ENCODE measurements at places on chromosomes 3 and 15.

GRCh38 chr3:189372243-189372642 is 200.5 kb downstream of the TPRG1 start:
- DNase-seq: no peak

DNA sequence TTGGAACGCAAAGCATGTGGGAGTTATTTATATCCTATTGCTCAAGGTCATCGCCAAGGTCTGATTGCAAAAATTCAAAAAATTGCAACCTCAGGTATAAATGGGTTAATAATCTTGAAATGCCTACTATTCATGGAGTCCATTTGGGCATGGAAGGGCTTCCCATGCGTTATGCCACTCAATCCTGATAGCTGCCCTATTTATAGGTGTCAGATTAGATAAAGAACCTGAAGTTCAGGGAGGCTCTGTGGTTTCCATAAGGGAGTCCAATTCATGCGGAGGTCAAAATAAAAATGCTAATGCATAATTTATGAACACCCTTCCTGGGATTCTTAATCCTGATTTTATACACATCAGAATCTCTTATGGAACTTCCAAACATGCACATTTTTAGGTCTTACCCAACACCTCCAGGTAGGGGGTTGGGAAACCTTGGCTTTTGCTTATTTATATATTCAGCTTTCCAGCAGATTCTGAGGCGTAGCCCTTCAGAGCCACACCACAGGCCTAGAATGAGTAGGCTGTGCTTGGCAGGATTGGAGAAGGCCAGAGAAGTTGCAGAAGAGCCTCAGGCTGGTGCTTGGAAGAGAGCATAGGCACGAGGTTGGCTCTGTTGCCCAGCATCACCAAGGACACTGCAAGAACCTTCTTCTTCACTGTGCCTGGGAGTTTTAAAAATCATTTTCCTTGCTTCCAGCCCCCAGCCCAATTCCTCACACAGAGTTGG is 324.4 kb upstream of the CFAP20DC start:
- DNase-seq: no peak

GRCh38 chr15:95132774-95133173 is 901.4 kb downstream of the MCTP2 start:
- no peak for DNase-seq

DNA sequence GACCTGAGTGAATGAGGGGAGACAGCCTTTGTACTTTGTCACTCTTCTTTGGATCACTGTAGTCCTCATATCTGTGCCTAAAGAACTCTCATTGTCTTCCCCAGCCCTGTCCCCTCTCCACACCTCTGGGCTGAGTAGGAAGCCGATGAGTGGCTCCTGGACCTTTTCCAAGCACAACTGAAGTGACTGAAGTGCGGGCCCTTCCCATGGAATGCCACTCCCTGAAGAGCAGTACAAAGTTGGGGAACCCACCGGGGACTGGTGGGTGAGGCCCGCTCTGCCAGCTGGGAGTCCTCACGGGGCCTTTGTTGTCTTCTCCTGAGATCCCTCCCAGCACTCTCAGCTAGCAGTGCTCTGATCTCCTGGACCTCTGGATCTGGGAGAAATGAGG is 90.1 kb downstream of the AAGAB start:
- DNase-seq: no peak

DNA sequence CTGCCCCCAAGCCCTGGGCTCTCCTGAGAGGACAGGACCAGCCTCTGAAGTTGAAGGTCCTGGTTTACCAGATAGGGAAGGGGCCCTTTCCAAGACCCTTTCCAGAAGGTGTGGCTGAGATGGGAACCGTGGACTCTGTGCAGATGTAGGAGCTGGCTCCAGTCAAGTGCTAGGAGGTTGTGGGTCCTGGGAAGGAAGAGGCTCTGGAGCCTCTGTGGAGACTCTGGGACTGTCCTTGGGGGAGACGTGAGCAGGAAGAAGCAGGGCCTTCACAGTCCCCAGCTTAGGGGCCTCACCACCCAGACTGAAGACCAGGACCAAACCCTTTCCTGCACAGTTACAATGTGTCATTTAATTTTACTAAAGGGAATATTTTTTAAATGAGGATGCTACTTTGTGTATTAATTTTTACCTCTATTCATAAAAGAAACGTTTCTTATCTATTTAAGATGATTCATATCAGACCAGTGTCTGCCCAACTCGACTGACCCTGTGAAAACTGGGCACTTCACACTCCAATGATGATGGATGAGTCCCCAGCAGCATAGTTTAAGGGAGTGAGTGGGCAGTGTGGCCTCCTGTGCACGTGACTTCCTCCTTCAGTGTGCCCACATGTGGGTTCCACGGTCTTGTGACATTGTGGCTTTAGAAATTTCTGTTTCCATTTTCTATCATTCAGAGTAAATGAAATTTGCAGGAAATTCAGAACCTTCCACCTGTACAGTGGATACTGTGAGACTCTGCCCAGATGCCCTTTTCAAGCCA is 10.9 kb downstream of the CCR5AS start:
- DNase-seq: no peak

GRCh38 chr3:87052499-87053260 is 61.7 kb upstream of the VGLL3 start:
- DNase-seq: no peak

DNA sequence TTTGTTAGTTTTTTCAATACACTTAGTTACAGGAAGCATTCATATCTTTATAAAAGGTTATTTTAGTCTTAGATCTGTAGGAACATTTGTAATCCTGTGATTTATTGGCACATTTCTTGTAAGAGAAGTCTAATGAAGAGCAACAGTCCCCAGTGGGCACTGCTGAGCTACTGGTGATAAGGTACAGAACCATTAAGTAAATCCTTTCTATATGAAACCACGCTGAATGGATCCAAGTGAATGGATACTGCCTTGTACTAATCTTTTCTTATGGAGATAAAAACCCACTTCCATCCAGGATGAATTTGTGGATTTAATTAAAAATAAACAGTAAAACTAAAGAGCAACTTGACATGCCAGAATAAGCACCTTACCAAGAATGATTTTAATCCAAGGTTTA is 64.0 kb downstream of the SHQ1 start:
- DNase-seq: no peak

- DNase-seq: no peak
Observed at GRCh38 chr15:45456212-45457106, 66.1 kb downstream of the SLC30A4 start.

GRCh38 chr3:4284865-4285264 is 18.3 kb upstream of the SETMAR start:
- DNase-seq: no peak

DNA sequence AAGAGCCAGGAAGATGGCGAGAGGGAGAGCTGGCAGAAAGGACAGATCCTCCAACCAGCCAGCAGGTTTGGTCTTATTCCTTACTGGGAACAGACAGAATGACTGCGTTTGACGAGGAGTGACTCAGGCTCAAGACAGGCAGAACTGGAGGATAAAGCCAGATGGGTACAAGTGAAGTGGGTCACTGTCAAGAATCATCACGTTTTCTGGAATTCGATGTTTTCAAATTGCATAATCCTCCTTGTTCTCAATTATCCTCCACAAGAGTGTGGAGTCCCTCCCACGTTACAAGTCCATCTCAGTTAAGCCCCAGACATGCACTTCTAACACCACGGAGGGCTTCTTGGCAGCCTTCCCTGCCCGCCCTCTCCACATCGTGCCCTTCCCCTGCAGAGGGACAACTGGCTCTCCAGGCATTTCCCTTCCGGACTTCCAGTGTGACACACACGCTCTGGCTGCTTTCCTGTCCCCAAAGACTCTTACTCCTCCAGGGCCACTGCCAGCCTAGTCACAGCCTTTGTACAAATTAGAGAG is 183.1 kb downstream of the CHST2 start:
- no peak for DNase-seq

DNA sequence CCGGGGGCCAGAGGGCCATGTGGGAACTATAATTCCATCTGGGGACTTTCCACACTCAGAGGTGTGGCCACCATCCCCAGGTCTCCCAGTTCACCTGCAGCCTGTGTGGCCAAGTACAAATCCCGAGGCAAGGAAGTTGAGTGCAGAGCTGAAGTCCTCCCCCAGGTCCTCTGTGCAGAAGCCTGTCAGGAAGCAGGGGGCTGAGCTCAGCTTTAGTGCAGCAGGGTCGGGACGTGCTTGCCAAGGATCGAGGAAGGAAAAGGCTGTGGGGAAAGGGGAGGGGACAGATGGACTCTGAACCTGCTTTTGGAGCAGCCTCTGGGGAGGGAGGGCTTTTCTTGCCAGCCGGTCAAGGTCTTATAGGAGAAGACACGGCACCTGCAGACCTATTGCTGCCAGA is 67.7 kb downstream of the CHRNA7 start:
- DNase-seq: no peak

- DNase-seq: no peak
Observed at GRCh38 chr3:175861916-175862315, 1002.8 kb downstream of the NAALADL2 start.

DNA sequence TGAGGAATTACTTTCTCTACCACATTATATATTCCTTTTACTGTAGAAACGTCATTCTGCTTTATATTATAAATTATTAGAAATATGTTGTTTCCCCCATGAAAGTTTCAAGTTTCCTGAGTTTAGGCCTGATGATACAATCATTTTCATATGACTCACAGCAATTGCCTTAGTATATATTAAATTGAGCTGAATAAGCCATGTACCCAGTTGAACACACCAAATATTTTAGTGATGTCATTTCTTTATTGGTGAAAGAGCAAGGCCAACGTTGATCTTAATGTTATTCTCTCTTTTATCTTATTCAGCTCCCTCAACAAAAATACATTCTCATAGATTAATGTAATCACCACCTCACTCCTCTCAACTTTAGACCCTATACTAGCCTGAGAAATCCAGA is 30.8 kb downstream of the B3GNT5 start:
- no peak for DNase-seq

- no peak for DNase-seq
Observed at GRCh38 chr3:46135475-46135874, 72.6 kb downstream of the CCR1 start.

GRCh38 chr3:7585052-7585451 is 724.1 kb downstream of the GRM7 start:
- no peak for DNase-seq

DNA sequence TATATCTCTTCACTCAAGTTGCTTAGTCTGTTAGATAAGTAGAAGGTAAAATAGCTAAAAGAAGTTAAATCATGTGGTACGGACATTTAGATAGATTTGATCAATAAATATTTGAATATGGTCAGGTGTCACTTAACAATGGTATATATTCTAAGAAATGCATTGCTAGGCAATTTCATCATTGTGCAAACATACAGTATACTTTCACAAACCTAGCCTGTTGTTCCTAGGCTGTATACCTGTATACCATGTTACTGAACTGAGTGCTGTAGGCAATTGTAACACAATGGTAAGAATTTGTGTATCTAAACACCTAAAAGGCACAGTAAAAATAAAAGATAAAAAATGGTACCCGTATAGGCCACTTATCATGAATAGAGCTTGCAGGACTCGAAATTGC is 112.8 kb upstream of the CGNL1 start:
- no peak for DNase-seq

DNA sequence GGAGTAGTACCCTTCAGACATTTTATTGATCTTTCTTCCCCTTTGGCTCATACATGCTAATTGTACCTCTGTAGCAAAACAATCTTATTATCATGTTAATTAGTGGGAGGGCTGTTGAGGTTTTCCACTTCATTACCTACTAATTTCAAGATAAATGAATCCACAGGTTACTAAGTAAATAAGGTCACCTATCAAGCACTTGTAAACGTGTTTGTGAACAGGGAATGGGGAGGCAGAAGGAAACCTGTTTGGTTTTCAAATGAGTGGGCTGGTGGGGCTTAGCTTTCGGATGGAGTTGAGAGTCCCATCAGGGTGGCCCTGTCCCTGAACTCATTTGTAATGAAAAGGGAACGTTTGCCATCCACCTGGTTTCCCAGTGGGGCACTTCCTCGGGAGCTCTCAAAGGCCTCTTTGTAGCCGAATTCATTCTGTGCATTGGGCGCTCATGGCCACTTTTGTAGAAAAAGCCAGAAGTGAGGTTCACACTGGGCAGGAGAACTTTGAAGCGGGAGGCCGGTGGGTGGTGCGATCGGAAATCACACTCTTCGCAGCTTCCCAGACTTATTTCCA is 419.8 kb upstream of the NR2F2 start:
- DNase-seq: no peak

DNA sequence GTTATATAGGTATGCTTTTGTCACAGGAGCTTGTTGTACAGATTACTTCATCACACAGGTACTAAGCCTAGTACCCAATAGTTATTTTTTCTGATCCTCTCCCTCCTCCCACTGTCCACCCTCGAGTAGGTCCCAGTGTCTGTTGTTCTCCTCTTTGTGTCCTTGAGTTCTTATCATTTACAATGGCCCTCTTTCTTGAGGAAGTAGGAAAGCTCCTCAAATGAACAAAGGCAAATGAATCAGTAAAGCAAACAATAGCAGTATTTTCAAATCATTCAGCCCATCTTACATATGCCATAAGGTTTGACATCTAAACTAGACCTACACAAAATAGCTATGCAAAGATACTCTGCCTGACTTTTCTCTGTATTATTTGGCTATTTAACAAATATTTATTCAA is 211.5 kb downstream of the CDIN1 start:
- DNase-seq: no peak

DNA sequence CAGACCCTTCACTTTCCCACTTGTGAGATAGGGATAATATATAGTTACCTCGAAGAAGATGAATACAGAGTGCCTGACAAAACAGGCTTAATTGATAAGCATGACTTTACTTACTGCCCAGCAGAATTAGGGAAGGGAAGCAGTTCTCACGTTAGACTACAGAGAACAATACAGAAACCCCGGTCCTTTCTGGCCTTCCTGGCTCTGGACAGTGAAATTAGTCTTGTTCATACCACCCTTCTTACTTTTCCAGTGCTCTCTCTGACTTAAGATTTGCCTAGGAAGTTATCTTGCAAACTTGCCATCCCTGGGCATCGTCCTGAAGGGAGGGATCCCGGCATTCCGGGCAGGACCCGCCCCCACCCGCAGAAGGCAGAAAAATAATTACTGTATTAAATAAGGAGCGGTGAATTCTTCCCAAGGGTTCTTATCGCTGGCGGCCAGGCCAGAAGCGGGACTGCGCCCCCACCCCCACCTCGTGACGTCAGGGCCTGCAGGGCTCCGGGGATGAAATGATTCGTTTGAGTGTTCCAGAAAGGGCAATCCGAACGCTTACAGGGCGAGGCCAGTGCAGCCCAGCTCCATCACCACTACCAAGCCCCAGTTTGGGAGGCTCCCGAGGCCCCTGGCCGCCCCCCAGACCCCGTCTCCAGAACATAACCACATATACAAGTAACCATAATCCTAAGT is 8.4 kb downstream of the SOX2 start:
- no peak for DNase-seq

- DNase-seq: no peak
Observed at GRCh38 chr3:5185093-5185673, 2.3 kb upstream of the EDEM1 start.

- no peak for DNase-seq
Observed at GRCh38 chr3:99523431-99524127, 114.8 kb upstream of the COL8A1 start.

- DNase-seq: no peak
Observed at GRCh38 chr3:69178082-69178481, 55.7 kb upstream of the LMOD3 start.

- DNase-seq: no peak
Observed at GRCh38 chr15:50764461-50765194, 878 bp downstream of the SPPL2A start.

All from left forelimb (tissue), 1 donor.